ENCODE measurements at places on chromosomes 1 and 21. TPM values are rescaled to one million over a fixed set of nuclear protein-coding genes. Genes with fewer than 3 reads are reported as not detected.

Gene MYOG
- 0.69 TPM for polyA plus RNA-seq

- DNase-seq, result no peak
Measured at GRCh38 chr21:32359719-32360260, 33.0 kb downstream of the URB1 start.

Gene KRTAP13-2
- polyA plus RNA-seq, result not detected

Gene CFHR5
- polyA plus RNA-seq, result 0.87 TPM

GRCh38 chr1:93990010-93990409 lies 80.8 kb upstream of the GCLM start:
- no peak for DNase-seq

DNA sequence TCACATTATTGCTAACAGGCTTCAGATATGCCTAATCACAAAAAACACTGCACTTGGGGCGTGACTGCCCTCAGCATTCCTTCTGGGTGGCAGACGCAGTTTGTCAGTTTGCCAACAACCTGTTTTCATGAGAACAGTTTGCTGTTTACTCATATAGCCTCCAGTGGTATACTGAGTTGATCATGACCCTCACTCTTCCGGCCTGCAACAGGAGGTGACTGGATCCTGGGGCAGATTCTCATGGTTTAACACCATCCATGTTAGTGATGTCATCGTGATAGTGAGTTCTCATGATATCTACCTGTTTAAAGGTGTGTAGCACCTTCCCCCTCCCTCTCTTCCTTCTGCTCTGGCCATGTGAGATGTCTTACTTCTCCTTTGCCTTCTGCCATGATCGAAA lies 555.2 kb downstream of the PLPP3 start:
- DNase-seq, result no peak

GRCh38 chr1:88562991-88563390 lies 121.1 kb upstream of the PKN2 start:
- DNase-seq, result no peak

GRCh38 chr21:40270047-40270446 lies 402.8 kb downstream of the PCP4 start:
- peak; percentile 71 for DNase-seq

DNA sequence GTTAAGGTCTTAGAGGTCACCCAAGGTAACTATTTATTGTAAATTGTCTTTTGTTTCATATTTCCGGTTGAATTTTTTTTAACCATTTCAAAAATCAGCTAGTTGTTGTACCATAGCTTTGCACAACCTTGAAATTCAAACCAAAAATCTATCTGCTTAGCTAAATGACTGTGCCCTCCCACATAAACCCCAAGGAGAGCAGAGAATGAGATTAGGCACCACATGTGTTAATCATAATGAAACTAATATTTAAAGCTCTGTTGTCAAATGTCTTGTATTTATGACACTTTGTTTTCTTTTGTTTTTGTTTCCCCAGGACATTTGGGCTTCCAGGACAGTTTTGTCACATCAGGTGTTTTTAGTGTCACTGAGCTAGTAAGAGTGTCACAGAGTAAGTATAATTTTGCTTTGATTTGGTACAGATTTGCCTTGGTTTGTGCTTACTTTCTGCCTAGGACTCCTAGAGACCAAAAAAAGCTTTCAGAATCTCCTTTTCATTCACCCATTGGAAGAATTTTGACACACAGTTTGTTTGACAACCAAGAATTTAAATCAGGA lies 249.9 kb downstream of the NFIA start:
- DNase-seq, result no peak

- DNase-seq, result no peak
Measured at GRCh38 chr1:224198572-224198971, 15.5 kb downstream of the DEGS1 start.

DNA sequence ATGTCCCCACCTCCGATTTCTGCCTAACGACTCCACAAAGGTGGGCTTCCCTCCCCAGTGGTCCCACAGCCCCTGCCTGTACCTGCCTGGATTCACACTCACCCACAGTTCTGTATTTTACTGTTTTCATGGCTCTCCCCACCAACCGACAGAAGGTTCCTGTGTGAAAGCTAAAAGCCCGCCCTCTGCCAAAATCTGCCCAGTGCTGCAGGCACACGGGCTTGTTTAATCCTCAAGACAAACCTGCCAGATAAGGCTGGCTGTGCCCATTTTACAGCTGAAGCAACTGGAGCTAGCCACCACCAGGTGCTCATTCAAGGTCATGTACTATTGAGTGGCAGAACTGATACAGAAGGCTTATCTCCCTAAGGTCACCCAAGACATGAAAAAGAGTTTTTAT lies 114.5 kb downstream of the HIVEP3 start:
- no peak for DNase-seq

GRCh38 chr1:87108814-87109411 lies 194.5 kb downstream of the HS2ST1 start:
- DNase-seq, result no peak

Gene RAB7B
- 7.5 TPM for polyA plus RNA-seq

- no peak for DNase-seq
Measured at GRCh38 chr1:91402023-91402422, 2.6 kb downstream of the HFM1 start.

Gene FHAD1
- 9.1 TPM for polyA plus RNA-seq

DNA sequence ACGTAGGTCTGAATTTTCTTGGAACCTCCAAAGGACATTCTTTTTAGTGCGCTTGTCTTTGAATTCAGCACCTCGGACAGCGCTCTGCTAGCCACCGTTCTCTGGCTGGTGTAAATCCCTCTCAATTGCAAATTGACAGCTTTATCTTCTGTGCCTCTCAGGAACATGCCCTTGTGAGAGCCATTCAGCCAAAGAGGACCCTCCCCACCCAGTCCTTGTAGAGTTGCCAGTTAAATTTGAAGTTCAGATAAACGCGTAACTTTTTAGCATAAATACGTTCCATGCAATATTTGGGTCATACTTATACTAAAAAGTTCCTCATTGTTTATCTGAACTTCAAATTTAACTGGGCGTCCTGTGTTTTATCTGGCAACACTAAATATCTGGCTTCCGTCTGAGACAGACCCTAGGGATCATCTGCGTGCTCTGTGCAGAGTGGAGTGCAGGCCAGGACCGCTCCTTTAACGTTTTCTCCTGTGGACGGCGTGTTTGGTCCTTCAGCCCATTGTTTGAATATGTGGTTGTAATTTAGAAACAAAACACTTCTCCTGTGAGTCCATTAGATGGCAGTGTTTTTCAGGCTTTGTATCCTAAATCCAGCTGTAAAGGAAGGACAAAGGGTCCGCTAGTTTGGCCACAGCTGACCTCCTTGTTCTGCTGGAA lies 7.0 kb downstream of the KCNAB2 start:
- DNase-seq, result peak; percentile 94

Gene LCE1F
- polyA plus RNA-seq, result not detected

GRCh38 chr1:61724506-61724812 lies 482 bp downstream of the TM2D1 start:
- DNase-seq, result no peak

DNA sequence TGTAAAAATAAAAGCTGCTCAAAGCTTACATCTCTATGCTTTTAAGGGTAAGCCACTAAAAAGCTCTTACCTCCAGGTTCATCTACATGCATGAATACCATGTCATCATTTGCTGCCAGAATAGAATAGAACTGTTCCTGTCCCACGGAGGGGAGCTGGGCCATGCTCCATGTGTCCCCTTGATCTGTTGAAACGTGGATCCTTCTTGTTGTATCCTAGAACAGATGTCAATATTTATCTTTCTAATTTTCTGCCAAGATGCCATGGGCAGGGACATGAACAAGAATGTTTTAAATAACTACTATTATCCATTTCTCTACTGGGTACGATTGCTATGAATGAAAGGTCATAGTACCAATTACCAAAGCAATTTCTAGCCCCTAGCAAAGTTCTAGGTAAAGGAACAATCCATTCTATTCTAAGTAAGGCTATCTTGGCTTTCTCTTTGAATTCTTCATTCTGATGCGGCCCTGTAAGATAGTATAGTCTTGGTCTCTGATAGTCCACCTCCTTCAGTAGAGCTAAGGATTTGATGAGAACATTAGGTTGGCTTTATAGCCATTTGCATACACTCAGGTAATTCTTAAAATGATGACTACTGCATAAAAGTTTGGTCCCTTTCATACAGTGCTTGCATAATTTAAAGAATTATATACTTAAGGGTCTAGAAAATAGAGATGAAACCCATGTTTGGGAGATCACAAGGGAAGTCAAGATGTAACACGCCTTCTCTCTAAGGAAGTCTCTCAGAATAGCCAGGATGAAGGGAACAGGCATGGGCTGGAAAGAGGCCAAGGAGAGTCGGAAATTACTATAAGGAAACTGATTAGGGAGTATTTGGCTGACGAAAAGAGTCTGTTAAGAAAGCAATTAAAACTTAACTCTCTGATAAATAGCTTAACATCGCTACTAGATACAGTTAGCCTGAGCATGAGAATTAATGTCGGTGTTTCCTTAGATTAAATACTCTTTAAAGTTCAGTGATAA lies 35.4 kb upstream of the MYBPHL start:
- no peak for DNase-seq

Gene DNM3
- 58.5 TPM for polyA plus RNA-seq

DNA sequence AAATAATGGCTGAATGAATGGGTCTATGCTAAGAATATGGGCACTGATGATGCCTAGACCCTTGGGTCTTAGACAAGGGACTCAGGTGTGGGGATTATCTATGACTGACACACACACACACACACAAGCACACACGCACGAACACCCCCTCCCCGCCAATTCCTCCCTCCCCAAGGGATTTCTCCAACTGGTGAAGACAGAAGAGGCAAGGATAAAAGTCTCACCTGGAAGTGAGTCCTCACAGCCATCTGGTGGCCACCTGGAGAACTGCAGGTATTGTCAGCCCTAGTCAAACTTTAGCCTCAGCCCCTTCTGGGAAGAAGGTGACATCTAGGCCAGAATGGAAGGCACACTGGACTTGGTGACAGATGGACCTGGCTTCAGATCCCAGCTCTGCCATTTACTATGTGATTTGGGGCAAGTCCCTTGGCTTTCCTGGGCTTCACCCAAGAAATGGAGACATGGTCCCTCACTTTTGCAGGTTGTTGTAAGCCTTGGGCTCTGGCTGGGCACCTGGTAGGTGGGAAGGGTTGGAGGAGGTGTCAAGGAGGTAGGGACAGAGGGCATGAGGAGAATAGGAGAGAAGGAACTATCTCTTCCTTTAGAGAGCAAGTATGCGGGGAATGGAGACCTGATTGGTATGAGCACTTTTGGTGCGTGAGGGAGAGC lies 4.0 kb upstream of the GPR3 start:
- DNase-seq, result no peak

DNA sequence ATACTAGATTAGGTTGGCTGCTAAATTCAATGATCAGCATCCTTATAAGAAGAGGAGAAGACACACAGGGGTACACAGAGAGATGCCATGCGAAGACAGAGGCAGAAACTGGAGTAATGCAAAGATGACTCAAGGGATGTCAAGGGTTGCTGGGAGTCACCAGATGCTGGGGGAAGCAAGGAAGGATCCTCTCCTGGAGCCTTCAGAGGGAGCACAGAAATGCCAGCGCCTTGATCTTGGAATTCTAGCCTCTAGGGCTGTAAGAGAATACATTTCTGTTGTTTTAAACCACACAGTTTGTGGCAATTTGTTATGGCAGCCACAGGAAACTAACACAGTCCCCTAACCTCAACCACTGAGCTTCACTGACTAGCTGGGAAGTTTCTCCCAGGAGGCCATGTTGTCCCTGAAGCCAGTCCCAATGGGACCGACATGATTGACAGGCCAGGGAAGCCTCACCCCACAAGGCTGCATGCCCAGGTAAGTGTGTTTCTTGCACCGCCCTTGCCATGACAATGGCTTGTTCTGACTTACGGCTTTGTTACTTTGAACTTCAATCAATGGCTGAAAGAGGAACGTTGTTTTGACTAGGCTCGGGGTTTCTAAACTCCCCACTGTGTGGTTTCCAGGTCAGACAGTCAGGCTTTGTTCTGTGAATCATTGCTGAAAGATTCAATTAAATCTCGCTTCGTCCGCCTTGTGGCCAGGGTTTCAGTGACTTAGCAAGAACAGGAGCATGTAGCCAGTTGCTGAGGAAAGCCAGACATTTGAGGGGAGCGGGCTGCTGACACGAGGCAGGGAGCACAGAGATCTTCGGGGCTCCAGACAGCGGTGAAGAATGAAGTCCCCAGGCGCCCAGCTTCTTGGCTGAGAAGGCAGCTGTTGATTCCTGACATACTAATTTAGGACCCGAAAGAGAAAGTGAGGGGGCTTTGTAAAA lies 62.3 kb downstream of the RUNX1 start:
- DNase-seq, result no peak

DNA sequence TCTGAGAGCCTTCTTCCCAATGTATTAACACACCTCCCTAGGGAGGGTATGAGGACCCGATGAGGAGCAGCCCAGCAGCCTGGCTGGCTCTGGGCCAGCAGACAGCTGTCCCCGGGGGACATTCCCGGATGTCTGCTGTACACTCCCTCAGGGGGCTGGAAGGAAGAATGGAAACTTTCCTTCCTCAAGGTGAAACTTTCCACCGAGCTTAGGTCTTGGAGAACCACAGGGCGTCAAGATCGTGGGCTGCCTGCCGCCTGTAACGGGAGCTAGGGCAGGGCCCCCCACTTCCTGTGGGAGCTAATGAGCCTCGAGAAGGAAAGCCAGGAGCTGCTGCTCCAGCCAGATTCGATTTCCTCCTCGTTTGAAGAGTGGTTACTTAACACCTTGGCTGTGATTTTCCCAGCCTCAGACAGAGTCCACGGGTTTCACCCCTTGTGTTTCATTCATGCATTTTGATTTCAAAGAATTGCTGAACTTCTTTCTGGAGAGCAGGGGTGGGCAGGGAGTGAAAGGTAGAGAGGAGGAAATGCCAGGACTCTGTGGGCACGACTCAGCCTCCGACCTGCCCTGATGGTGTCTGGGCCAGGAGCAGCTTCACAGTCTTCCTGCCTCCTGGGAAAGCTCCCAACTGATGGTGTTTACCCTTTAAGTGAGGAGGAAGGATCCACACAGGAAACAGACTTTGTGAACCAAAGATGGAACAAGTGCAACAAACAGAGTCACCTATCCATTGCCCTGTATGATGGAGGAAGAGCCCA lies 29.7 kb downstream of the UBE2T start:
- no peak for DNase-seq

GRCh38 chr1:201137579-201138310 lies 10.8 kb upstream of the ASCL5 start:
- DNase-seq, result peak; percentile 40

Gene USP25
- polyA plus RNA-seq, result 27.5 TPM

Gene HEYL
- polyA plus RNA-seq, result 9.8 TPM

DNA sequence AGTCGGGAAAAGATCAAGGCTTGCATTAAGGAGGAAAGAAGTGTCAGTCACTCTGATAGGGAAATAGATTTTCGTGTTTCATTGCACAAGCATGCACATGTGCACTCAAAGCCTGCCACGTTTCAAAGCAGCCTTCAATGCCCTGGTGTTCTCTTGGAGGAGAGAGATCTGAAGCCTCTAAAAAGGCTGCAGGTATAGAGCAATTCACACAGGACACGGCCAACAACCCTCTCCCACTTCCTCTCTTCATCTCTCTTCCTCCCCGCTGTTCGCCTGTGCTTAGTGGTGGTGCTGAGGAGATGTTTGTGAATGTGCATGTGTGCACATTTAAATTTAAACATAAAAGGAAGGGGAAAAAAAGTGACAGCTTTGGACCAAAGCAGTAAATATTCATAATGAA lies 117.7 kb downstream of the NUF2 start:
- peak; percentile 21 for DNase-seq

Gene IL12RB2
- polyA plus RNA-seq, result 1.2 TPM

Gene FBXO2
- 45.0 TPM for polyA plus RNA-seq
